Natural killer cell (primary cell): ENCODE measurements at places on chromosomes 7 and 10. TPM values are rescaled to one million over a fixed set of nuclear protein-coding genes. Genes with fewer than 3 reads are reported as not detected.

DNA sequence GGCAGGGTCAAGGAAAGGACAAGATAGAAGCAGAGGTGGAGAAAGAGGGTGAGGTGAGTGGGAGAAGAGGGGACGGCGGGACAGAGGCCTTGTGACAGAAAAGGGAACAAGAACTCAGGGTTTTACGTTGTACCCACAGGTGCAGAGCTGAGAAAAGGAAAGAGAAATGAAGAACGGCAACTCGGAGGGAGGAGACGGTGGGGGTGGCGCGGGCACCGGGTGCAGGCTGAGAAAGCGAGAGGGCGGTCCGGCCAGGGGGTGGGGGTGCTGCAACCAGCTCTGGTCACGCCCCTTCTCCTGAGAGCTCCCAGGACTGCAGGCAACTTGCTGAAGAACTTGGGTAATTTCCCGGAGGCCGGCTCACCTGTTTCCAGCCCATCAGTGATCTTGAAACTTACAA lies 65.3 kb downstream of the CARD11 start:
- DNase-seq: peak; percentile 84

DNA sequence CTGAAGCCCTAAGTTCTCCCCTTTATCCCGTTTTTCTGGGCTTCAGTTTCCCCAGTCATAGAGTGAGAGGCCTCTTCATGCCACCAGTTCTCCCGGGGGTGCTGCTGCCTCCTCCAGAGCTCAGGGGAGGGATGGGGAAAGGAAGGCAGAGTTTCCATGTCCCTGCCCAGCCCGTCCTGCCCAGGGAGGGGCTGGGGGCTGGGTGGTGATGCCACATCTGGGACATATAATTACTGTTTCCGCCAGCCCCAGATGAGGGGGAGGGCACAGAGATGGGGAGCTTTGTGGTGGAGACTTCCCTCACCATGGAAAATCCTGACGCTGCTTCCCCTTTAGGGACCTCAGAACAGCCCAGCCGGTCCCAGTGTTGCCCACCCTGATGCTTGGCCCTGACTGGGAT lies 4.1 kb downstream of the AQP1 start:
- DNase-seq: no peak

GRCh38 chr10:103983367-103983911 lies 16.5 kb downstream of the SLK start:
- peak; percentile 65 for DNase-seq

- no peak for DNase-seq
Measured at GRCh38 chr10:102988404-102989314, 70.6 kb downstream of the CNNM2 start.

DNA sequence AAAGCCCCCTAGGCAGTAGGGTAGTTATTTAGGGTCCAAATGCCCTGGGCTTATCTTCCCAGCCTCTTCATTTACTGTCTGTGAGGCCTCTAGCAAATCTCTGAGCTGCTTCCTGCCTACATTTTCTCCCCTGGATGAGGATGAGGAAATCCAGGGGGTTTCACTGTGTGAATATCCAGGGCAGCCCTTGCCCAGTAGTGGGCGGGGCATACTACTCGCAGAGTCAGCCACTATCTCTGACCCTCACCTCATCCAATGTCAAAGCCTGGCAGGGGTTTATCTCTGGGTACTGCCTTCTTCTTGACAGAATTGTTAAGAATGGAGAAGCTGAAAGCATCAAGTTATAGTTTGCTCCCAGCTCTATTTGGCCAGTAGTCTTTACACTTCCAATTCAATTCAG lies 48.9 kb downstream of the CUZD1 start:
- DNase-seq: no peak

DNA sequence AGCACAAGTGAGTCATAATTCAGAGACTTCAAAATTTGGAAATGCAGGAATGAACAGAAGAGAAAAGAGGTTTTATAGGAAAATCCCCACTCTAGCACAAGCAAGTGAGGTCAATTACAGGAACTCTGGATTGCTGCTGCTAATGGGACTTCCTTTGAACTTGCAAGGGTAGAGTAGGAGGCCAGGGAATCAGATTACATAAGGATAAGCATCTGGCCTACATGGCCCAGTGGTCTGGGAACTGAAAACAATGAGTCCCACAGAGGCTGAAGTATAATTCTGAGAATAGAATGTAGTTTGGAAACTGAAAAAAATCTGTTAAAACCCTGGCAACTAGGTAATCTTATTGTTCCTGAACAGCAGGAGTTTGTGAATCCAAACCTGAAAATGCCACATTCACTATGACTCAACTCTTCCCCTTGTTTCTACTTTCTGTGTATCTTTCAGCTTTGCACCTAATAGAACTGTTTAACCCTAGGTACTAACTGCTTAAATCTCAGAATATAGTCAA lies 66.5 kb downstream of the CTNNA3 start:
- no peak for DNase-seq

- no peak for DNase-seq
Measured at GRCh38 chr10:116457488-116457887, 29.8 kb downstream of the PNLIPRP3 start.

GRCh38 chr10:14773551-14774213 lies 1.0 kb downstream of the FAM107B start:
- DNase-seq: no peak

DNA sequence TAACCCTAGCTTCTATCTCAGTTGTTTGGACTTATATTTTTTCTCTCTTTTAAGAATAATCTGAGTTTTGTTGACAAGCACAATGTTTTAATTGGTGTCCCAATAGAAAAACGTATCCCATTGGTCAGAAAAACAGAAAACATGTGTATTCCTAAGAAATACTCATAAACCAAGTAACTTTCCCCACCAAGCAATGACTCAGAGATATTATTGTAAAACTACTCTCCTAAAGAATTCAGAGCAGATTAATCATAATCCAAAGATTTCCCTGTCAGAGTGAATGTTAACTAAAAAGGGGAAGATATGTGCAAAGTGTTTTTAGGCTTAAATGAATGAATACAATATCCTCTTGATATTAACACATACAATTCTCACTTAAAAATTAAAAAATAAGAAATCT lies 29.4 kb upstream of the MBL2 start:
- no peak for DNase-seq

- DNase-seq: no peak
Measured at GRCh38 chr10:115831016-115831415, 442.0 kb downstream of the GFRA1 start.

DNA sequence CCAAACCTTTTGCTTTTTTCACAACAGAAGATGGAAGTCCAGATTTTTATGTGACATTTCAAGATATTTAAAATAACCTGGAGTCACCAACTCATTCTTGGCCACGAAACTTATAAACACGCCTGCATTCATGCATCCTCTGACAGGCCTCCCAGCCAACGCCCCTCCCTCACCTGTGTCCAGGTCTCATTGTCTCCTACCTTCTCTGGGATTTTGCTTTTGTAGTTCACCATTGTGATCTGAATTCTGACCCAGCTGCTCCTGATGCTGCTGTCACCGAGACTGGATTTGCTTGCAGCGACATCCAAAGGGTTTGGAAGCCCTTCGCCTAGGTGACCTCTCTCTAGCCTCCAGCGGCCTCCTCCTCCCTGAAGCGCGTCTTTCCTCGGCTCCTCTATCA lies 10.8 kb downstream of the ZNF467 start:
- no peak for DNase-seq

DNA sequence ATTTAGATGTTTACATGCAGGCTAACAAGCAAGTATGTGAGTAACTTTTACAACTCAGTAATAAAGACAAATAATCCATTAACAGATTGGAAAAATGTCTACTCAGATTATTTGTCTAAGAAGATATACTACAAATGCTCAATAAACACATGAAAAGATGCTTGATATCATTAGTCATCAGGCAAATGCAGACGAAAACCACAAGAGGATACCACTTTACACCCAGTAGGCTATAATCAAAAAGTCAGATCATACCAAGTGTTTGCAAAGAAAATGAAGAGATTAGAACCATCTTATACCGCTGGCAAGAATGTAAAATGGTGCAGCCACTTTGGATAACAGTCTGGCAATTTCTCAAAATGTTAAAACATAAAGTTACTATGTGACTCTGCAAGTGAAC lies 84.1 kb downstream of the MALSU1 start:
- DNase-seq: no peak

GRCh38 chr10:69213591-69214311 lies 6.4 kb upstream of the HKDC1 start:
- DNase-seq: no peak

- peak; percentile 52 for DNase-seq
Measured at GRCh38 chr7:43646603-43647338, 63.9 kb downstream of the STK17A start.

- DNase-seq: no peak
Measured at GRCh38 chr10:114347791-114348190, 56.5 kb downstream of the AFAP1L2 start.

- DNase-seq: no peak
Measured at GRCh38 chr10:111698711-111699110, 484.9 kb downstream of the GPAM start.

DNA sequence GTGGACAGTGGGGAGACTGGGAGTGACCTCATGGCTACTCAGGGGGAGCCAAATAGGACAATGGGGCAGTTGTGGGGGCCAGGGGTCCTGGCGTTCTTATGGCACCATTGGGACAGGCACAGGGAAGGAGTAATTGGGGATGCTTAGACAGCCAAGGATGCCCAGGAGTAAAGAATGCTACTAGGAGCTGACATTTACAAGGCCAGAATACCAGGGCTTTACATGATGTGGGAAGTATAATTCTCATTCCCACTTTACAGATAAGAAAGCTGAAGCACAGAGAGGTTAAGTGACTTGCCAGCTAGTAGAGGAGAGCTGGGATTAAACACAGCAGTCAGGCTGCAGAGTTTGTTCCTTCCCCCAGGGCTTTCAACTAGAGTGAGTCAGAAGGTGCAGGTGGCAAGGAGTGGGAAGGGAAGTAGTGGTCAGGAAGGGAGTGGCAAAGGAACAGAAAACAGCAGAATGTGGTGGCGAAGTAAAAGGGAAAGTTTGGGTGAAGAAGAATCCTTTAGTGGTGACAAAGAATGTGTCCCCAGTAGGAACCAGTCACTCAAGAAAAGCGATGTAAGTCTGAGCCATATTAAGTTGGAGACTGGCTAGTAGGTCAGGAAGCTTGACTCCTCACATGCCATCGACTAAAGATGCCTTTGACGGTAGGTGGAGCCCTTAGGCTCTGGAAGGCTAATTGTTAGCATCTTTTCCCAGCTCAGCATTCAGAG lies 32.8 kb downstream of the CPVL start:
- peak; percentile 23 for DNase-seq

DNA sequence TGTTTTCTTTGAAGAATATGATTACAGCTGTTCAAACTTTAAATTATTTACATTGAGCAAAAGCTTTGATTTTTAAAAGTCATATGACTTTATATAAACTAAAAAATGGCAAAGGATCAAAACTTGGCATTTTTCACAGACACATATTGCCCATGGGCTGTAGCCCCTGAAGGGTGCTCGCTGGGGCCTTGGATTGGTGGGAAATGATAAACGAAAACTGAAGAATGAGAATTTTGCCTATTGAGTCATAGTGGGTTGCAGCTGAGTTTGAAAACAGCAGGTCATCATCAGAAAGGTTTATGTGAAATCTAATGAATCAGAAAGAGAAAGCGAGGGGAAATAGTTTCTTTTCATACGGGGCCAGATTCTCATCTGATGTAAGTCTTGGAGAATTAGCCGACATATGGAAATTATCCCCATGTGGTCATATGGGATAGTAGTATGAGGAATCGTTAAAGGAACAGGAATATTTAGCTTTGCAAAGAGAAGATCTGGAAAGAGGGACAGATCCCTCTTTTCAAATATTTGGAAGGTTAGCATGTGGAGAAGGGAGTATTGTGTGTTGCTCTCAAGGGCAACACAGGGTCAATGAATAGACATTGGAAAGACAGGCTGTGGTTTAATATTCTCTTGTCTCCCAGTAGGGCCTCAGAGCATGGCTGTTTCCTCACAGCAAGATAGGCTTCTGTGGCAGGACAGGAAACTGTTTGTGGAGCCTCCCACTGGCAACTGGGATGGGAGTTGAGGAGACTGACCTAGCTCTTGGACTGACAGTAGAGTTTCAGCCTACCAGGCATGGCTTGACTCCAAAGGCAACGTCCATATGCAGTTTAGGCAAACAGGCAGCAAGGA lies 119.0 kb downstream of the FZD1 start:
- DNase-seq: no peak

- DNase-seq: no peak
Measured at GRCh38 chr10:3729397-3729976, 55.5 kb downstream of the KLF6 start.

GRCh38 chr7:28556671-28557070 lies 144.4 kb downstream of the CREB5 start:
- DNase-seq: no peak

DNA sequence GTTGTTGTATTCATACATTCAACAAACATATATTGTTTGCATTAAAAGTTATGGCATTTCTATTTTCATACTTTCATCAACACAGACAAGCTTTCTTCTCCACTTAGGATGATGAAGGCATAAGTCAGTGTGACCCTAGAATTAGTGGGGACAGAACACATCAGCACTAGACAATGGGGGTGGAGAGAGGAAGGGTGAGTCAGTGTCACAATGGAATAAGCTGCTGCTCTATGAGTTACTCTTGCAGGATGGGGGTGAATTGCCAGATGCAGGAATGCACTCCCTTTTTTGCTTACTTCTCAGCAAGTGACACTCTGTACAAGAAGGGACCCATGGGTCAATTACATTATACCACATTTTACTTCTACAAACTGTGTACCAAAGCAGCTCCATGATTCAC lies 74.0 kb downstream of the DGKI start:
- no peak for DNase-seq

GRCh38 chr10:94490789-94491039 lies 54.9 kb upstream of the HELLS start:
- DNase-seq: no peak

DNA sequence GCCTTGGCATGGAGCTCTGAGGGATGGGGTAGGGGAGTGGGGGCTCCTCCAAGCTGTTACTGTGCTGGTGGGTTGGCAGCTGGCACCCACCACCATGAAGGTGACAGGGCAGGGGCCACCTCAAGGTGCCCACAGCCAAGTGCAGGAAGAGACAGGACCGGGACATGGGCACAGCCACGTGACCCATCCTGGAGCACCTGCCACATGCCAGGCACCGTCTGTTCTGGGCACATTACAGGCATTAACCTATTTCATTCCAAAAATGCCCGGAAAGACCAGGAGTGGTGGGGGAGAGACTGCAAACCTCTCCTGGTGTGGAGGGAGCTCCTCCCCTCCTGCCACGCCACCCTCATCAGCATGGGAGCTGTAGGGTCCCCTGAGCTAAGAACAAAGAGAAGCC lies 56.7 kb downstream of the CAMK2B start:
- DNase-seq: no peak

The SLC35B4 gene
- total RNA-seq: 11.5 TPM

The RGS10 gene
- total RNA-seq: 13.5 TPM

The RTKN2 gene
- 0.33 TPM for total RNA-seq

The HPS1 gene
- total RNA-seq: 103 TPM

The OR2A42 gene
- total RNA-seq: not detected

The SLC26A3 gene
- not detected for total RNA-seq

The OR2A12 gene
- not detected for total RNA-seq

The ASCC1 gene
- 35.2 TPM for total RNA-seq

The EBLN1 gene
- total RNA-seq: not detected

The C10orf67 gene
- not detected for total RNA-seq

The LRRD1 gene
- total RNA-seq: not detected

The GRID1 gene
- not detected for total RNA-seq

The SPAM1 gene
- total RNA-seq: not detected

The AKR1C1 gene
- 0.93 TPM for total RNA-seq

The NRCAM gene
- total RNA-seq: 0.95 TPM
